Occipital lobe (tissue), 3 donors: ENCODE measurements at places on chromosomes 2 and 18.

- DNase-seq = no peak
These were observed 50.3 kb downstream of the TCF7L1 start for GRCh38 chr2:85183479-85183878.

GRCh38 chr2:121090088-121090715 lies 194.8 kb downstream of the TFCP2L1 start:
- DNase-seq = no peak

DNA sequence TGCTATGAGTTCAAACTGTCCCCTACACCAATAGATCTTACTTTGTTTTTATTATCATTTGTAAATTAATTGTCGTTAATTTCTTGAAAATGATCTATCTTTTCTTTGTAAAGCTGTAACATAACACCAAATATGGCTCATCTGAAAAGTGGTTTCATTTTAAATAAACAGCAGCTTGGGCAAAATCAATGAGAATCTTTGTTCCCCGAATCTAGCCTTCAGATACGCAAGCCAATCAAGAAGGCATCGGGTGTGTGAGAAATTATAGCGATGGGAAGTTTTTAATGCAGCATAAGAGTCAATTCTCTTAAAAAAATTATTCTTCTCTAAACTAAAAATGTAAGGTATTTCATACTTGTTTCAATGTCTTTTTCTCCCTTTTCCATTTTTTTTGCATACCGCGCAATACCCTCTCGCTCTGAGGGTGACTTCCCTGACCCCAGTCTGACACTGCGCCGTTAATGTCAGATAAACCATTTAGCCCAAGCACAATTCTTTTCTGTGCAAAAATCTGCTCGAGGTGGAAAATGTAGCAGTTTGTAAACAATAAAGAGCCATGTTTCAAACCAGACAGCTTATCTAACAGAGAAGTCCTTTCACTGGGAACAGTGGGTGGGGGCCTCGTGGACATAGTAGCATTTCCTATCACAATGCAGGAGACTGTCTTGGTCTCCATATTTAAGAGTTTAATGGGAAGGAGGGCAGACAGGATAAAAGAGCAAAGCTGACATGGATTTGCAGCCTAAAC lies 129.4 kb downstream of the TCF4 start:
- no peak for DNase-seq

DNA sequence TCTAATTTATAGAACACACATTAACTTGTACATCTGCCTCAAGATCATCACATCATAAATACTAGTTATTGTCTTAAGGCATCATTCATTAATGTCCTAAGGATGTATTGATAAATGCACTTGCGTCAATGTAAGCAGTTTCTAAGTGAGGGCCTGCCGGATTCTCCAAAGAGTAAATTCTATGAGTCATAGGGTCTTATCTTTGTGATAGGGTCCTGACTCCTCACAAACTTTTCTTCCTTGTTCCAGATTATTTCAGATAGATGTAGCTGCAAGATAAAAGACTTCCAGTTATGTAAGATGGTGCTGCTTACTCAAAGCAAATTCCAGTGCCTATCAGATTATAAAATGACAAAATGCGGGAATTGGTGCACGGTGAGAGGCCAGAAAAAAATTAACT lies 315.0 kb upstream of the SLC39A10 start:
- no peak for DNase-seq

- no peak for DNase-seq
These were observed 15.1 kb upstream of the BOD1L2 start for GRCh38 chr18:57131782-57132181.

DNA sequence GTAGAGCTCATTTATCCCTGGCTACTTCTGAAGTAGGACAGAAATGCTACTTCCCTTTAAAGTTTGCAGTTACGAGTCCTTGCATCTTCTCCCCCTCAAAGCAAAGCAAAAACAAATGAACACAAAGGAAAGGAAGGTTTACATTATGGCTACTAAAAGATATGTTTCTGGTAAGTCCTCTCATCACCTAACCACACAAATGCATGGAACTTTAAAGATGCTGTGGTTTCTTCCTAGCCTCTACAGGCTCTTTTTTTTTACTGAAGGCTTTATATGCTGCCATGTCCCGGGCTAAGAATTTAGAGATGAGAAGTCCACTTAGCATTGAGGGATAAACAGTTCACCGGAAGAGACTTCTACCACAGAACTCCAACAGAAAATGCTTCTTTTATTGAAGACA lies 291.2 kb downstream of the SS18 start:
- no peak for DNase-seq

GRCh38 chr18:40346146-40346545 lies 1608.9 kb upstream of the PIK3C3 start:
- DNase-seq = no peak

DNA sequence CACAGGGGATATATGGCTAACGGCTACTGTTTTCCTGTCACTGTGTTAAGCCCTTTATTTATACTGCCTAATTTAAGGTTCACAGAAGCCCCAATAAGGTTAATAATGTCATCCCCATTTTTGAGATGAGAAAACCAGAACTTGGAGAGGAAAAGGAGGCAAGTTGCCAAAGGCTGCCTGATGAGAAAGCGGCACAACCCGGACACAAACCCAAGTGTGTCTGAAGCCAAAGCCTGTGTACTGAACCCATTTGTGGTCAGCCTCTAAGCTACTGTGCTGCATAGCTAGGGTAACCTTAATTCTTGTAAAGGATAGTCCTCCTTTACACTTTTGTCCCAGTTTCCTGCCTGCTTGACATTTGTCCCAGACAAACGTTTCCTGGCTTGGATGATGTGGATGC lies 954.7 kb upstream of the FANCL start:
- no peak for DNase-seq

GRCh38 chr18:10482985-10483949 lies 28.8 kb downstream of the APCDD1 start:
- DNase-seq = no peak

GRCh38 chr18:38307914-38308313 lies 742.3 kb upstream of the CELF4 start:
- no peak for DNase-seq
